ENCODE measurements at places on chromosomes 16 and 17. TPM values are rescaled to one million over a fixed set of nuclear protein-coding genes. Genes with fewer than 3 reads are reported as not detected.

Gene NPIPB5
- 194 TPM for total RNA-seq

- DNase-seq = no peak
Observed at GRCh38 chr17:80977172-80977571, 14.5 kb upstream of the CHMP6 start.

Gene TSC2
- 83.0 TPM for total RNA-seq

DNA sequence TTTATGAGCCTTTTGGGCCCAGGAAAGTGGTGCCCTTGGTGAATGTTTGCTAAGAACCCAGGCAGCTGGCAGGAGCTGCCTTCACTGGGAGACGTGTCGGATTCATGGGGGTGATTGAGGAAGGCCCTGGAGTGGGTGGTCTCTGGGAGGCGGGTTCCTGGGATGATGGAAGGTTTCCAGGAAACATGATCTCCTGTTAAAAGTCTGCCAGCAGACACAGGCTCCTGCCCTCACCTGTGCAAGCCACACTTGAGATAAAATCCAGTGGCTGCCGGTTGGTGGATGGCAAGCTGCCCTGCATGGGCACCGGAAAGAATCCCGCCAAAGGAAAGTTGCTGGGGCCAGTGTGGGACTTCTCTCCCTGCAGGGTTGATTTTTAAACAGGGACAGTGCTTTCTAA lies 189.0 kb upstream of the CIBAR2 start:
- no peak for DNase-seq

All from glomerular endothelial cell (primary cell).